ENCODE measurements at places on chromosomes 11 and 22.

DNA sequence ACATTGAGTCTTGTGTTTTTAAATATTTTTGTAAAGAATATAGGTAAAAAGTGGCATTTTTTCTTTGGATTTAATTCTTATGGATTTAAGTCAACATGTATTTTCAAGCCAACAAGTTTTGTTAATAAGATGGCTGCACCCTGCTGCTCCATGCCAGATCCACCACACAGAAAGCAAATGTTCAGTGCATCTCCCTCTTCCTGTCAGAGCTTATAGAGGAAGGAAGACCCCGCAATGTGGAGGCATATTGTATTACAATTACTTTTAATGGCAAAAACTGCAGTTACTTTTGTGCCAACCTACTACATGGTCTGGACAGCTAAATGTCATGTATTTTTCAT, 333 bp upstream of the CD3E start:
- DNase-seq, result no peak

DNA sequence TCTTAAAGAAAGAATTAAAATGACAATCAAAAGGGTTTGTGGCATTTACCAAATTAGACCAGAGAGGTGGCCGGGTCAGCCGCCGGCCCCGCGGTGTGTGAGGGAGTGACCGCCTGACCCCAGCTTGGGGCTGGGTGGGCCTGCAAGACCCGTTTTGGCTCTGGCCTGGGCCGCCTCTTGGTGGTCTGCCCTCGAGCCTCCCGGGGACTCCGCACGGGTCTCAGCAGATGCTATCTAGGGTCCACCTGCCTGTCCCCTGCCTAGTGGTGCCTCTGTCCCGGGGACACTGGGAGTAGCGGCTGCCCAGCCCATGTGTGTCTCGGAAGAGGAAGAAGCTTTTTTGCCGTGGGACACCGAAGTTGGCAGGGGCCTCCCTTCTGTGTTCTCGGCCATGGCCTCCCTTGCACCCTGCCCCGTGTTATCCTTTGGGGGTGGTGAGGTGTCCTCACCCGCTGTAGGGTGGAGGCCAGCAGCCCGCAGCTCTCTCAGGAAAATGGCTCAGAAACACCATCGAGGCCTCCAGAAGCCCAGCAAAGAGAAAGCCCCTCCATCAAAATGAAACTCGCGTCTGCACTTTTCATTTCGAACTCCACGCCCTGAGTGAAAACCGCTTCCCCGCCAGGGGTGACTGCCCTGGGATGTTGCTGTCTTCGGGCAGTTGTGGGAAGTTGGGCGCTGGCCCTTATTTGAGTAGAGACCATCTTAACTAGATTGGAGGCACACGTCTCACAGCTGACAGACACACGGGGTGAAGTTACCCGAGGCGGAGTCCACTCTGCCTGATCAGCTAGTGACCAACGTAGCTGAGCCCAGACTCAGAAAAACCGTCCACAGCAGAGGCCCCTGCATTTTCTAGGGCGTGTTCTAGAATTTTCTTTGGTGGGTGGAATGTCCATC, 8.0 kb downstream of the CCND1 start:
- DNase-seq, result no peak

DNA sequence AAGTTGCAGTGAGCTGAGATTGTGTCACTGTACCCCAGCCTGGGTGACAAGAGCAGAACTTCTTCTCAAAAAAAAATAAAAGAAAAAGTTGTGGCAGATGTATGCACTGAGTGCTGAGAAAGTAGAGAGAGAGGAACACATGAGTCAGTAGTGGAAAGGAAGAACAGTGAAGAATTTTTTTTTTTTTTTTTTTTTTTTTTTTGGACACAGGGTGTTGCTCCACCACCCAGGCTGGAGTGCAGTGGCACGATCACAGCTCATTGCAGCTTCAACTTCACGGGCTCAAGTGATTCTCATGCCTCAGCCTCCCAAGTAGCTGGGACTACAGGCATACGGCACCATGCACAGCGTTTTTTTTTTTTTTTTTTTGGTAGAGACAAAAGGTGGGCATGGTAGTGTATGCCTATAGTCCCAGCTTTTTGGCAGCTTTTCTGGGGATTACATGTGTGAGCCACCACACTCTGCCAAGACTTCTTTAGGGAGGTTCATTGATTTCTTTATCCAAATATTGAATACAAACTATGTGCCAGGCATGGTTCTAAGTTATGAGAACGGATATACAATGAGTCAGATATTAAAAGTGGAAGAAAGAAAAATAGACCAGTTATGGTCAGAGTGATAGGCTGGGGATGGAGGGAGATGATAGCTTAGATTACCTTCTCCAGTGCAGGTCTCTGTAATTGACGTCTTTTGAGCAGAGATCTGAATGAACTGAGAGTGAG, 62.0 kb downstream of the YAP1 start:
- DNase-seq, result peak; percentile 49

- DNase-seq, result no peak
Measured at GRCh38 chr11:1847926-1848639, 4.8 kb upstream of the LSP1 start.

DNA sequence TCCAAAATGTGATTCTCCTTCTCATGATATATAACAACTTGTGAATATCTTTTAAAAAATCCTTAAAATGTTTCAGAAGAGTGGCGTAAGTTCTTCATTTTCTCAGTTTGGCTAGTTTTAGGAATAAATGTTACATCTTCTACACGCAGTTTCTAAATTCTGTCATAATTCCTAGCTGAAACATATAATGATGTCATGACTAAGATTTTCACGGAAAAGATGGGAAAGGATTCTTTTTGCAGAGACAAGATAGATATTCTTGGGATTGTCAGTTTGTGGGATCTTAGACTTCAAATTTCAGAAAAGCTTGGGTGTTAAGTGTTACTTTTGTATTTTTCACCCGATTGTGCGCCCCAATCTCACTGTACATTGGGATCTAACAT, 1.7 kb downstream of the EED start:
- no peak for DNase-seq

DNA sequence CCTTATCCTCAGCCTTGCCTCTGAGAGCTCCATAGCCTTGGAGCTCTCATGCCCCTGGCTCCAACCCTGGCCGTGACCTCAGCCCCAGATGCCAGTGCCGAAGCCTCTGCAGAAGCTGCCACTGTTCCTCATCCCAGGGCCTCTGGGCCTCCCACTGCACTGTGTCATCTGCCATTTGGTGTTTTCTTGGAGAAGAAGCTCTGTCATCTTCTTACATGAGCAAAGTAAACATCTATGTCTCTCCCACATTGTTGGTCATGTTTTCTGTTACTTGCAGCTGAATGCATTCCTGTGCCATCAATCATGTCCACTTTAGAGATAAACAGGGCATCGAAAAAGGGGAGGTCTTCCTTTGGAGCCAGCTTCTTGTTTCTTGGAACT, 45.0 kb upstream of the FTH1 start:
- no peak for DNase-seq

DNA sequence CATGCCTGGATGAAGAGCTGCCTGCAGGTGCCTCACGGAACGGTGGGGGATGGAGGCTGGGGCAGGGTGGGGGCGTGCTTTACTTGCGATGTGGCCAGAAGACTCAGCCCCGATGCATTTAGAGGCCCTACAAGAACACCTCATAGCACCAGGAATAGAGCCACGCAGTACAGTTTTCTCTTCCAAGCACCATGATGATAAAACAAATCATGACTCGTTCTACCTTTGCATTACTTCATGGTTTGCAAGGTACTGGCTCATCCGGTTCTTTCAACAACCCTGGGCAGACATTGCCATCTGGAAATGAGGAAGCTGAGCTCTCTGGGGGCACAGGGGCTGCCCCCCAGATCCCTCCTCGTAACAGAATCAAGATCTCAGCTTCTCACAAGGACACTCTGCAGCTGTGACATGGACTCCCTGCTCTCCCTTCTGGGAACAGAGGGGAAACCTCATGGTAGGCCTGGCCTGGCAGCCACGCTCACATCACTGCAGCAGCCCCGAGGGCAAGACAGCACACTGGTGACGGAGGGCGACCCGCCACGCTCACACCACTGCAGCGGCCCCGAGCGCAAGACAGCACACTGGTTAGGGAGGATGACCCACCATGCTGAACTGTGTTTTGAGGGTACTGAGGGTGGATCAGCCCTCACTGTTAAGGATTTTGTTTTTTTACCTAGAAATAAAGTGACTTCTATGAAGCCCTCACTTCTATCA, 46.9 kb downstream of the PHF21B start:
- DNase-seq, result no peak

- no peak for DNase-seq
Measured at GRCh38 chr11:82980947-82981346, 79.4 kb downstream of the DDIAS start.

DNA sequence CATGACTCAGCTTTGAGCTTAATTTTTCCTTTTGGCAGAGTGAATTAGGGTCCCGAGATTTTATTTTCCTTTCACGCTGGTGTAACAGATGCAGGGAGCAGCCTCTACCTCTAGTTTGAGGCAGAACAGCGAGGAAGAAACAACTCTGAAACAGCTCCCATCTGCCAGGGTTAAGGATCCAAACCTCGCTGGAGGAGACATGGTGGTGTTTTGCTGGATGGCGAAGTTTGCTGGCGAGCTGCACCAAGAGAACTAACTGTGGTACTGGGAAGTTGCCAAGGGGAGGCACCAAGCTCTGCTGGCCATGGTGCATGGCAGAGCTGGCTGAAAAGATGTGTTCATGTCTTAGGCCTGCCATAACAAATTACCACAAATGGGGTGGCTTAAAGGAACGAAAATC, 7.6 kb upstream of the ALKBH3 start:
- no peak for DNase-seq

DNA sequence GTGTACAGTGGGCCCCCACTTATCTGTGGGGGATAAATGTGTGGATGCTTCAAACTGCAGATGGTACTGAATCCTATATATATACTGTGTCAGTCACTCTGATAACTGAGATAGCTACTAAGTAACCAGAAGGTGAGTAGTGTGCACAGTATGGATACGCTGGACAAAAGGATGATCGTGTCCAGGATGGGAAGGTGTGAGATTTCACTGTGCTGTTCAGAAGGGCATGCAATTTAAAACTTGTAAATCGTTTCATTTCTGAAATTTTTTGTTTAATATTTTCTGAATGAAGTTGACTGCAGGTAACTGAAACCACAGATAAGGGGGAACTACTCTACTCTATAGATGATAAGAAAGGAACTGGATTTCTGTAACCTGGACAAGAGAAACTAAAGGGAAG, 52.1 kb upstream of the SESN3 start:
- DNase-seq, result no peak

DNA sequence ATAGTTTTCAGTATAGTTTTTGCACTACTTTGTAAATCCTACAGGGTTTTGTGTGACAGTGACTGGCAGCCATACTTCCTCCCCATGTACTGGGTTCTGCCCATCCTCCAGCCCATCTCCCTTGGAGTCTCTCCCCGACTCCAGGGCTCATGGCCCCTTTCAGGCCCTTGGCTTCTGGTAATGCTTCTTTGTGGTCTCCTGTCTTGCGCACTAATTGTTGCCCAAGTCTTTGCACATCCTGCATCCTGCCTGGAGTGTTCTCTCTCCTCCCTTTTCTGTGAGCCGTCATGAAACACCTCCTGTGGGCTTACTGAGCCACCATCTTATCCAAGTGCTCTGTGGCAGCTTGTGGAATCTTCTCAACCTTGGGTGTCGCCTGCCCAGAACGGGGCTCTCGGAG, 11.4 kb upstream of the KCNQ1OT1 start:
- no peak for DNase-seq

DNA sequence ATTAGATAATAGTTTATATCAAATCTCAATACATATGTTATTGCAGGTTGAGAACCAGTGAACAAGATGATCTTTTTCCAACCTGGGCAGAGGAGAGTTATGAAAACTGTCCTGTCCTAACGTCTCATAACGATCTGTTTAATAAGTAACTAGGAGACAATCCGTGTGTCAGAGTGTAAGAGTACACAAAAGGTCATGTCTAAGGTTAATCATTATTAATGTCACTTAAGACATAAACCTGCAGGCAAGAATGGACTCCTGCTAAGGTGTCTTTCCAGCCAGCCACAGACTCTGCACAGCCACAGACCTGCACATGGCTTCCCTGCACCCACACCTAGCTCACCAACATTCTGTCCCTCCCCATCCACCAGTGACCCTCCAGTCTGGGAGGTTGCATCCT, 10.1 kb downstream of the SLC5A4 start:
- no peak for DNase-seq

DNA sequence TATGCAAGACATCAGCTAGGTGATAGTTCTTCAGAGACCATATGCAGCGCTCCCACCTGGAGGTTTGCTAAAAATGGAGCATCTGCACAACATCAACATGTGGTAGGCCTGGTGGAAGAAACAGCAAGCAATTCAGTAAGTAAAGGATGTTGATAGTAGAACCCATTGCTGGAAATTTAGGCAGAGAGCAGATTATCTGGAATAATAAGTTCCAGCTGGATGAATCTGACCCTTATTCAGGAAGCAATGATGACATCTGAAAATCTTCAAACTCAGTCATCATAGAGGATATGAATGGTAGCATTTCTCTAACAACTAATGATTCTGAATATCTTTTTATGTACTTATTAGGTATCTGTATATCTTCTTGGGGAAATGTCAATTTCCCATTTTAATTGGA, 225.2 kb upstream of the ANO3 start:
- no peak for DNase-seq

- DNase-seq, result no peak
Measured at GRCh38 chr22:25758316-25758715, 16.3 kb downstream of the MYO18B start.

GRCh38 chr11:92890846-92891245, 78.6 kb upstream of the MTNR1B start:
- DNase-seq, result no peak

DNA sequence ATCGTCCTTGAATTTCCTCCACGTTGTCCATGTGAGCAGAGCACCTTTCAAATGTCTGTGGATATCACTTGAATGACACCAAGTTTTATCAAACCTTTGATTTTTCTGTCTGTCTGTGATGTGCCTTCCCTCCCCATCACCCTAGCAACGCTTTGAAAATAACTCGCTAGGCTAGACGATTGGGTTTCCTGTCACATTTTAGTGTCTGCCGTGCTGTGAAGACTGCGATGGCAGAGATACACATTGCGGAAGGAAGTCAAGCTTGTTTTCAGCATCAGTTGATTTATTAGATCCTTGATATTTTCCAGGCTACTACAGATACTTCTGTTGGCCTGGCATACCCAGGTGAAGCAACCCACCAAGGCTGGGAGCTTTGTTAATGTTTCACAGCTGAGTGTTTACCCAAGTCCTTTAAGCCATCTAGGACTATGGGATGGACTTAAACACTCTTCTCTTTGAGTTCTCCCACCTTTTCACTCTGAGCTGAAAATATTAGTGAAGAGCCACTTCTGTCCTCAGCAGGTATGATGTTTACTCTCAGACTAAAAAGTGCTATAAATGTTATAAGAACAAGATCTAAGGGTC, 93.6 kb upstream of the CD44 start:
- no peak for DNase-seq

- no peak for DNase-seq
Measured at GRCh38 chr11:65310736-65311135, 3.9 kb upstream of the CDC42EP2 start.

- DNase-seq, result no peak
Measured at GRCh38 chr11:10866893-10867331, 9.1 kb upstream of the ZBED5 start.

All from fibroblast of the conjunctiva (primary cell).